Endodermal cell (in vitro differentiated cells): ENCODE measurements at places on chromosomes 16 and 17. TPM values are rescaled to one million over a fixed set of nuclear protein-coding genes. Genes with fewer than 3 reads are reported as not detected.

The UMOD gene
- total RNA-seq: not detected in 3 replicates

The KRT36 gene
- total RNA-seq: not detected in 3 replicates

The AANAT gene
- not detected in 2 replicates for total RNA-seq

The ZNF207 gene
- total RNA-seq: 234 to 271 TPM (median 241 TPM) in 3 replicates

GRCh38 chr17:66301367-66301863 lies 998 bp upstream of the PRKCA start:
- H3K36me3 ChIP-seq: no peaks in the 10 kb centered on the region
- no peak overlapping the region for H3K27ac ChIP-seq
- H3K4me3 ChIP-seq: peak overlapping the region; percentile 82
- H3K4me1 ChIP-seq: peaks cover 6% of the 10 kb centered on the region
- peaks cover 38% of the 10 kb centered on the region for H3K27me3 ChIP-seq

DNA sequence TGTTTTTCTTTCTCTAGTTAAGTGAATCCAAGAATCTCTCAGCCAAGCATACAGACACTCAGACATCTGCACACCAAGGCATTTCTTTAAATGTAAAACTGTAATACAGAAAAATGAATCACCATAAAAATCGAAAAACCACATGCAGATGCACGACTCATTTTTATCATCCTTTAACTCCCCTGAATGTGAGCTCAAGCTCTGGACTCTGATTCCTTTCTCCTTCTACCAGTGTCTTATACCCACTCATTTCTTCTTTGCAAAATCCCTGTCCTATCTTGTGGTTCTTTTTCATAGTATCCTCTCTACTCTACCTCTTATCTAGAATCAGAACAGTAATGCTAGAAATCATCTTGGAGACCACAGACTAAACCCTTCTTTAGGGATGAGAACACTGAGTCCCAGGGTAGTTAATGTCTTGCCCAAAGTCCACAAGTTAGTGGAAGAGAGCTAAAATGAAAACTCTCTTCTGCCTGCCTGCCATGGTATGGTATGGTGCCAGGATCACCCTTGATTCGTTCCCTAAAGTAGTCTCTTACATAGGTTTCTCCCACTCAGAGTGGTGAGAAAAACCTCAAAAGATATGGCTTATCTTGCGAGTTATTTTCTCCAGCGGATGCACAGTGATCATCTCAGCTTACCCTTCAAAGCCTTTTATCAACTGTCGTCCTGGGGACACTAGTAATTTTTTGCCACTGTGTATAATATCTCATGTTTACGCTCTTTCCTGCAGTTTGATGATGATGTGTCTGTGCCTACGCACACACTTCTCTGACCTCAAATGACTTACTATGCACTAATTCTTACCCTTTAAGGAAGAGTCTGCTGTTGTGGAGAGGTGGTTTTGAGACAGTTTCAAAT lies 30.2 kb downstream of the BRD7 start:
- H3K4me3 ChIP-seq: no peak overlapping the region
- no peaks in the 10 kb centered on the region for H3K4me1 ChIP-seq
- no peak for DNase-seq
- H3K36me3 ChIP-seq: peaks cover 79% of the 10 kb centered on the region
- no peaks in the 10 kb centered on the region for H3K27me3 ChIP-seq

DNA sequence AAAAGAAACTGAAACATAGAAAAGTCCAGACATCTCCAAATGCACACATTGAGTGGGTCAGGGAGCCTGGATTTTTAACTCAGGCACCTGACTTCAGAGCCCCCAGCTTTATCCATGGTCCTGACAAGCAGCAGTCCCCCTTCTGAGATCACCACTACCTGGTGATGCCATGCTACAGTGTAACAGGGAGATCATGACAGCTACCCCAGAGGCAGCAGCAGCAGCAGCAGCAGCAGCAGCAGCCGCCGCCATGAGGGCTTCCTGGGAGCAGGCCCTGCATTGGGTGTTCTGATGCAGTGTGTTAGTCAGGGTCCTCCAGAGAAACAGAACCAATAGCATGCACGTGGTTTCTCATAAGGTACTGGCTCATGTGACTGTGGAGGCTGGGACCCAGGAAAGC lies 198.6 kb upstream of the SALL1 start:
- H3K27ac ChIP-seq: no peak overlapping the region
- DNase-seq: no peak
- H3K27me3 ChIP-seq: no peaks in the 10 kb centered on the region
- no peaks in the 10 kb centered on the region for H3K36me3 ChIP-seq

DNA sequence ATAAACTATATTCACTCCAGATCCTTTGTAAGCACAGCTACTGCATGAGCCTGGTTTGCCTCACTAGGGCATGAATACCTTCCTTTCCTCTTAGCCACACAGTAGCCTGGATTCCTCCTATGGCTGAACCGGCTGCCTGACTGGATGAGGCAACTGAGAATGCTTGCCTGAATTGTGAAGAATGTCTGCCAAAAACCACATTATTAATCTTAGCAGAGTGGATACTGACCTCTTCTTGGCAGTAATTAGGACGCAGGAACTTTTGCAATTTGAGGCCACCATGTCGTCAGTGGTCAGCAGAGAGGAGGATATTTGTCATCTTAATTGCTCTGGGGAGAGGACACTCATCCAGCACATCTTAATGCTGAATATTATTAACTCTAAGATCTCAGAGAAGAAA lies 651.8 kb upstream of the GOT2 start:
- H3K27me3 ChIP-seq: no peaks in the 10 kb centered on the region
- H3K27ac ChIP-seq: no peak overlapping the region
- DNase-seq: no peak
- H3K4me1 ChIP-seq: no peaks in the 10 kb centered on the region
- H3K4me3 ChIP-seq: no peak overlapping the region
- no peaks in the 10 kb centered on the region for H3K36me3 ChIP-seq

- H3K27ac ChIP-seq: no peak overlapping the region
- no peak for DNase-seq
- no peaks in the 10 kb centered on the region for H3K36me3 ChIP-seq
- no peak overlapping the region for H3K4me3 ChIP-seq
- no peaks in the 10 kb centered on the region for H3K4me1 ChIP-seq
Observed at GRCh38 chr17:68175416-68175815, 72.4 kb upstream of the AMZ2 start.

DNA sequence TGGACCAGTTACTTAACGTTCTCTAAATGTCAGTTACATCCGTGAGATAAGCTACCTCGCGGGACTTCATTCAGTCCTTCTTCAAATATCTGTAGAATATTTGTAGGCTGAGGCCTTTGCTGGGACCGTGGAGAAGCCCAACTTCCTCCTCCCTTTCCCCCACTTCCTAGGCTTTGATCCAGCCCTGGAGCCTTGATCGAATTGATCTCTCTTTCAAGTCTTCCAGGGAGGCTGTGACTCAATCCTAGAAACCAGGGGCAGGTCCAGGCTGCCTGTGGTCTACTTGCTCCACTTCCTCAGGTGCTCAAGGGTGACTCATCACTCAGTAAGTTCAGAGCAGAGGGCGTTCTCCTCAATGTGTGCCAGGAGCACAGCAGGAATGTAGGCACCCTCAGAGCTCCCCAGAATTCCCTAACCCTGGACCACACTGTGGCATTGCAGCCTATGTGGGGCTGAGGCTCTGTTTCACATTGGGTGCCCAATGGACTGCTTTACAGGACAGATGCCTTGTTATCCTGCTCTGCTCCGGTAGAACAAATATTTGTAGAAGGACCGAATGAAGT lies 11.2 kb upstream of the CEP20 start:
- H3K4me1 ChIP-seq: no peaks in the 10 kb centered on the region
- no peak overlapping the region for H3K4me3 ChIP-seq
- no peaks in the 10 kb centered on the region for H3K27me3 ChIP-seq
- no peaks in the 10 kb centered on the region for H3K36me3 ChIP-seq
- no peak overlapping the region for H3K27ac ChIP-seq
- DNase-seq: peak; percentile 71

GRCh38 chr17:56807723-56808122 lies 26.0 kb downstream of the C17orf67 start:
- H3K36me3 ChIP-seq: no peaks in the 10 kb centered on the region
- no peak overlapping the region for H3K4me3 ChIP-seq
- H3K27ac ChIP-seq: no peak overlapping the region
- no peak for DNase-seq

DNA sequence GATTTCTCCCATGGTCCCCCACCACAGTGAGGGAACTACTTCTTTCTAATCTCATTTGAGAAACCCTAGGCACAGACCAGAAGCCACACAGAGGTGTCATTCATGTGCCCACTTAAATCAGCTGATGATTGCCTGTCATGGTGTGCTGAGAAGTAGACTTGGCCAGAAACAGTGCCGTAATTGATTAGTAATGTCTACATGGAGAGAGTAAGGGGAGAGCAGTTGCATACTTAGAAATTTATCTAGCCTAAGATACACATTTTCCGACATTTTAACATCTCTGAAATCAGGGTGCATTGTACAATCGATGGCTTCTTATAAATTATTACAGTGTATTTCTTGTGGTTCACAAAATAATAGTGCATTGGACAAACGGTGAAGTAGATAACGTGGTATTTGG lies 271.8 kb downstream of the IRF8 start:
- peaks cover 48% of the 10 kb centered on the region for H3K27me3 ChIP-seq
- no peak overlapping the region for H3K4me3 ChIP-seq
